Stimulated activated CD8-positive, alpha-beta memory T cell treated with anti-CD3 and anti-CD28 coated beads, Interleukin-15, amount 100 ng/mL, for 24 hours (primary cell): ENCODE measurements at places on chromosomes 12 and 14.
A peak's percentile ranks its signal among the peaks of the same experiment; 100 is the strongest.

- no peak for DNase-seq
Measured at GRCh38 chr14:92656306-92657081, 91.9 kb downstream of the LGMN start.

DNA sequence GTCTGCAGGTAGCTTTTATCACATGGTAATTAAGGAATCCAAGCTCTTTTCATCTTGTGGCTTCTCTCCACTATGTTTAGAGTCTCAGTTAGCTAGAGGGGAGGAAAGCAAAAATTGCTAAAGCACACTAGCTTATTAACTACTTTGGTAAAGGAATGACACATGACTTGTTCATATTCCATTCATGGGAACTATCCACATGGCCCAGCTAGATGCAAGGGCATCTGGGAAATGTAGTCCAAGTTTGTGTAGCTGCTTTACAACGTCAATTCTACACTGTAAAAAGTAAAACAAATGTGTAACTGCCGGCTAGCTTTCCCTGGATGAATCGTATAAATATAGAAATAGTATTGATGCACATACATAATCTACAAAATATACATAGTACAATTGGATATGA is 244.5 kb upstream of the LRFN5 start:
- DNase-seq, result no peak

- DNase-seq, result no peak
Measured at GRCh38 chr12:1848745-1849144, 28.4 kb downstream of the LRTM2 start.

GRCh38 chr12:60169904-60170303 is 574.1 kb downstream of the SLC16A7 start:
- no peak for DNase-seq

DNA sequence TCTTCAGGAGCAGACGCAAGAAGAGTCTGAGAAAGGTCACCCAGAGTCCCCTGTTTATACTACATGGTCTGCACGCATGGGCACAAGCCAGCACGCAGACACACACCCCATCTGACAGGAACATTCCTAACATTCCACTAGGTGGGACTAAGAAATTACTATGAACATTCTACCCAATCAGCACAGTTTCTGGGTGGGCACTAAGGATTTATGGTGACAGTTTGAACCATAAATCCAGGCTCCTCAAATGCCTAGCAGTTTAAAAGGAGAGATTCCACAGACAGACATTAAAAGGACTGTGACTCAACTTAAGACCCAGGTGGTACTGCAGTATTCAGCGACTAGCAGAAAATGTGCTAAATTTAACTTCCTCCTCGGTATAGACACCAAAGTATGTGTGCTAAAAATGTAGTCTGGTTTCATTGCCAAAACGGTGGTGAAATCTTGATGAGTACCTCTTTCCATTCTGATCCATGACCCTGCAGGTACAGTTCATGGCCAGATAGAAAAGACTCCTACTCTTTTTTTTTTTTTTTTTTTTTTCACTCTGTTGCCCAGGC is 16.2 kb downstream of the ABHD4 start:
- DNase-seq, result no peak

- no peak for DNase-seq
Measured at GRCh38 chr14:56273951-56274350, 155.7 kb downstream of the PELI2 start.

DNA sequence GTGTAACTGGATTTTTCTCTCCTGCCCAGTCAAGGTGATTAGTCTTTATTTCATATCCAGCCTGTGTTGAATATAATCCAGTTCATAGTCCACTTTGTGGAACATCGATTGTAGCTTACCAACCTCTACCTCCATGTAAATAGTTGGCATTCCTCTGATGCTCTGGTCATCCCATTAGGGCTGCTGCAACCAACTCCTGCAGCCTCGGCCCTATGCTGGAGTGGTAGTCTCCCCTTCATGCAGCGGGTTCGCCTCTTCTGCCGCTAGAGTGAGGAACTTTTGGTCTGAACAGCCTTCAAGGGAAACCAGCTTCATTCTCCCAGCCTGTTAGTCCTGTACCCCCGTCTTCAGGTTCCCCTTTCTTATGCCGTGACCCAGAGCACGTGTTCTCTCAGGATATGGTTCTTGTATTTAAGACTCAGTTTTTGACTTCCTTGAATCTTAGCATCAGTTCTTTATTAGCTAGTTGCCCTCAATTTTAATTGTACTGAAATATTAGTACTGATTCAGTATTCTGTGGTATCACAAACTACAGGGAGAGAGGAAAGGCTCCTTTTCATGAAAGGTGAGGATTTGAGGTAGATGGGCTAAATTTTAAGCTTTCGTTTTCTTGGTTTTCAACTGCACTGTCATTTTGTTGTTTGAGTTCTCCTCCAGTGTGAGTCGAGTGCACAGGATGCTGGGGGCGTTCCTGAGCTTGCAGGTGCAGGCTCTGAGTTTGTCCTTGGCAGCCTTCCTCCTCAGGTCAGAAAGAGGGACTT is 33.2 kb downstream of the ZNF664 start:
- no peak for DNase-seq

- no peak for DNase-seq
Measured at GRCh38 chr14:102508774-102509745, 516 bp downstream of the ANKRD9 start.

- DNase-seq, result no peak
Measured at GRCh38 chr12:122928404-122929147, 32.7 kb upstream of the VPS37B start.

DNA sequence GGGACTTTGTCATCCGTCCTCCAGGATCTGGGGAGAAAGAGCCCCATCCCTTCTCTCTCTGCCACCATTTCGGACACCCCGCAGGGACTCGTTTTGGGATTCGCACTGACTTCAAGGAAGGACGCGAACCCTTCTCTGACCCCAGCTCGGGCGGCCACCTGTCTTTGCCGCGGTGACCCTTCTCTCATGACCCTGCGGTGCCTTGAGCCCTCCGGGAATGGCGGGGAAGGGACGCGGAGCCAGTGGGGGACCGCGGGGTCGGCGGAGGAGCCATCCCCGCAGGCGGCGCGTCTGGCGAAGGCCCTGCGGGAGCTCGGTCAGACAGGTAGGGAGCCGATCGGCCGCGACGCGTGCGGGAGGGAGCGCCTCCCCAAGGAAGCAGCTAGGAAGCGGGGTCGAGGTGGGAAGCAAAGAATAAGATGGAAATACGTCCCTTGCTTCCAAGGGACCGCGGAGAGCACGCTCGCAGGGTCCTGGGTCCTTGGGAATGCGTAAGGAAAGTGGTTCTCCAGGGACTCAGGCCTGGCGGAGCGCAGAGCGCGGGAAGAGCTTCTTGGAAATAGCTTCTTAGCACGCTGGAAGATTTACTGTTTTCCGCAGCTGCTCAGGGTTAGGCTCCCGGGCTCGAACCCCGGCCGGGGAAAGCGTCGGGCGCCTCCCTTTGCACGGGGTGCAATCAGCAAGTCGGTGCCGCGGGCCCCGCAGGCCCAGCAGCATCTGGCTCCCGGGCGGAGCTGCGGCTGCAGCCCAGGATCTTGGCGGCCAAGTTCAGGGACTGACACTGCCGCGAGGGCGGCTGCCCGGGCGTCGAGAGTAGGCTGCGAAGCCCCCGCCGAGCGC is 457 bp downstream of the SOCS2 start:
- peak; percentile 2 for DNase-seq

GRCh38 chr14:64394977-64395633 is 7.0 kb downstream of the MTHFD1 start:
- DNase-seq, result no peak

- no peak for DNase-seq
Measured at GRCh38 chr12:49827401-49828099, 663 bp downstream of the NCKAP5L start.

DNA sequence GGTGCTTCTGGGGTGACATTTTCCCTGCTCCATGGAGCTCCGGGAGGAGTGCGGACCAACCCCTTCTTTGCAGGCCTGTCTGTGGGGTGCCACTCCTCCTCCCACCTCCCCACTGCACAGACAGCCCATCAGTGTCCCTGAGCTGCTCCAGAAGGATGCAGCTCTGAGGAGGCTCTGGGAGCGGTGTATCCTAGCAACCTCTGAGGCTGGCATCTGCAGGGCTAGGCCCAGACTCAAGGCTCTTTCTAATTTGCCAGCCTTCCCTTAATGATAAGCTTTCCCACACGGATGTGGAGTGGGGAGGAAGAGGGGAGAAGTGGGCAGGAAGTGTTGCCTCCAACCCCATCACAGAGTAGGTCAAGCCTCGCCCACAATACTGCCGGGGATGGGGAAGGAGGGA is 59.7 kb downstream of the CALM1 start:
- DNase-seq, result no peak

GRCh38 chr14:104450811-104451401 is 128.7 kb upstream of the C14orf180 start:
- DNase-seq, result no peak

DNA sequence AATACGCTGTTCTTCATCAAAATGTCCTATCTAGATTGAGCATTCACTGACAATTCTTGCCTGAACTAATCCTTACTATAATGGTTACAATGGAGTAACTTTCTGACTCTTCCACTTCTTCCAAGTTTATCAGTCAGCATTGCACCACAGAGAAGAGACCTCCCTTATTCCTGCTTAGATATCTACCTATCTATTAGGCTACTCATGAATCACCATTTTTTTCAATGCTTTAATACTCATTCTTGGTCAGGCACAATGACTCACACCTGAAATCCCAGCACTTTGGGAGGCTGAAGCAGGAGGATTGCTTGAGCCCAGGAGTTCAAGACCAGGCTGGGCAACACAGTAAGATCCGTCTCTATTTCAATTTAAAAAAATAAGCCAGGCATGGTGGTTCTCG is 39.3 kb downstream of the RPS6KA5 start:
- no peak for DNase-seq

DNA sequence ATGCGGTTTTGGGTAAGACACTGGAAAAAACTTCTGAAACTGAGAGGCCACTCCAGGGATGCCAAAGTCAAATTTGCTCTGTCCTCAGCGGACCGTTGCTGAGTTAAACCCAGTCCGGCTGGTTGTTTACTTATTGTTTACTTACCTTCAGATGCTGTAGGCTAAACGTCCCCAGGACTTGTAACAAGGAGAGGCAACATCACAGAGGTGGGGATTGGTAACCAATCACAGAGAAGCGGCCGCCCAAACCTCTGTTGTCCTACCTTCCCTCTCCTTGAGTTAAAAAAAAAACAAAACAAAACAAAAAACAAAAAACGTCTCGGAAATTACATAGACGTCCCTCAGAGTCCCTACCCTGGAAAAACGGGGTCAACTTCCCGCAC is 380 bp downstream of the ANO2 start:
- no peak for DNase-seq

- no peak for DNase-seq
Measured at GRCh38 chr12:39595928-39596327, 23.7 kb downstream of the ABCD2 start.

DNA sequence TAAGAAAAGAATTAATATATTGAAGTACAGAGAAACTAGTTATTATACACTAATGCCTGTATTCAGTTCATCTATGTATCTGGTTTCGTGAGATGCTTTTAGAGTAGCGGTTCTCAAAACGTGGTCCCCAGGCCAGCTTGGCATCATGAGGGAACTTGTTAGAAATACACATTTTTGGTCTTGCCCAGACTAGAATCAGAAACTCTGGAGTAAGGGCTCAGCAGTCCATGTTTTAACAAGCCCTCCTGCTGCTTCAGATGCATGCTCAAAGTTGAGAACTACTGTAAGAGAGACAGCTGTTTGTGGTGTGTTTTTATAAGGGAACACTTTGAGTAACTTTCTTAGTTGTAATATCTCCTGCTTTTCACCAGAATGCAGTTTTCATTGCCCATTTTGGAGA is 18.1 kb downstream of the GPATCH2L start:
- no peak for DNase-seq

DNA sequence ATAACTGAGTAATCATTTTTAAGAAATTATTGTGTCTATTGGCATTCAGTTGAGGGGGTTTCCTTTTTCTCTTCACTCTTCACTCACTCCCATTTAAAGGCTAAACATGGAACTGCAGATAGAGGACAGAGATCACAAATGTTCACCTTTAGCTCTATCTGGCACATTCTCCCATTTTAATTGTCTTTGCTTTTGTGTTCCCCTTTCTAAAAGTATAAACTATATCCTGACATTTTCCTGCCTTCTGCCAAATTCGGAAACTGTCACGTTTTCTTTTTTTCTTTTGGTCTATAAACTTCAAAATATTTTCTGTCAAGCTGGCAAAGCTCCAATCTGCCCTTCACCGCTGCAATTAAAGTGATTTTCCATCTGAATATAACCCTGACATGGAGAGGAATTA is 219.8 kb upstream of the CDKN3 start:
- DNase-seq, result no peak

- DNase-seq, result no peak
Measured at GRCh38 chr14:44453433-44454171, 53.5 kb downstream of the FSCB start.

DNA sequence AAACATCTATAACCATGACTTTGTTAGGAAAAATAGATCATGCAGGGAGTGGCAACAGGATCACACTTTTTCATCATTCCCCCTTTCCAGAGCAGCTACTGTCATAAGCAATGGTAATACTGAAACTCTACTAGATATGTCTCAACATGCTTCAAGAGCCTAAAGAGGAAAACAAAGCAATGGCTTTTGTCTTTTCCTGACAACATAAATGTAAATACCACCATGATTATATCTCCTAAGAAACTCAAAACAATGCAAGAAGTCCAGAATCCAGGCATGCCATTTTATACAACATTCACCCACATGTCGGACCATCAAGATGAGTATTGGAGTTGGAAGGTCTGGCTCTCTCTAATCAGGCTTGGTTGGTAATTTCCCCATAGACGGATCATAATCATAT is 78.7 kb downstream of the KIF21A start:
- DNase-seq, result no peak

- no peak for DNase-seq
Measured at GRCh38 chr12:79255288-79255687, 390.7 kb downstream of the SYT1 start.

- DNase-seq, result no peak
Measured at GRCh38 chr12:64085996-64086395, 136.1 kb downstream of the KICS2 start.

- DNase-seq, result no peak
Measured at GRCh38 chr12:57194253-57194652, 22.3 kb upstream of the NXPH4 start.

DNA sequence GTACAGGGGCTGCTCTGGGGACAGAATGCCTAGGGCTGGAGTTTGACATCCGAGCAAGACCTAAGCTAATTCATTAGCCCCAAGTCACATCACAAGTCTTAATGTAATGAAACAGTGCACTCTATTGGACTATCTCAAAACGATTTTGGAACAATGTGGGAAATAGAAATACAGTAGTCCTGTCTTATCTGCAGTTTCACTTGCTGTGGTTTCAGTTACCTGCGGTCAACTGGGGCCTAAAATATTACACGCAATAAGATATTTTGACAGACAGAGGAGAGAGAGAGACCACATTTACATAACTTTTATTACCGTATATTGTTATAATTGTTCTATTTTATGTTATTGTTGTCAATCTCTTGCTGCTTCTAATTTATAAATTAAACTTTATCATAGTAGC is 21.1 kb downstream of the MOAP1 start:
- no peak for DNase-seq
